Hematopoietic multipotent progenitor cell treated with erythropoietin and hydrocortisone succinate and interleukin-3 and kit ligand, for 4 days (in vitro differentiated cells): ENCODE measurements at places on chromosomes 4 and X.

GRCh38 chrX:44651358-44651757 lies 108.7 kb upstream of the FUNDC1 start:
- DNase-seq, result no peak

DNA sequence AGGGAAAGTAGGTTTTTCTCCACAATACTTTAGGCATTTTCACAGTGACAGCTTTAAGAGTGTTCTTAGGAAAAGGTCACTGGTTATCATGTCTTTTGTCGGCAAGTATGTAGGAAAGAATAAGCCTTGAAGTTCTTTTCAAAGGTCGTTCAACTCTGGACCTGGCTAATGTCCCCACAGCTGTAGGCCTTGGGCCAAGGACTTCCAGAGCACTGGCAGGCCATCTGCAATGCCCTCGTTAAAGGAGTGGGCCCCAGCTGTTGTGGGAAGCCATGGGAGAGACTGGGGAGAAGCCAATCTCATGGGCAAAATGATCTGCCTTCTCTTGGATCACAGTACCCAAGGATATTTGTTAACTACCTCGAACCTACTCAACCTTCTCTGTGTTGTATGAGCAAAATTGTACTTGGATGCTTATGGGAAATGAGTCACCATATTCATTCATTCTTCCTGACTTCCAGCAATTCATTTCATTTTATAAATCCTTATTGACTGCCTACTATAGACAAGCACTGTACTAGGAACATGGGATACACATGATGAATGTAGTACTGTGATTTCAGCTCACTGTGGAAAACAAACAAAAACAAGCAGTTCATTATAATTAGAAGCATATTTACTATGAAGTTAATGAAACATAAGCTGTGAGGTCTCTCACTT lies 141.1 kb upstream of the KIT start:
- no peak for DNase-seq

DNA sequence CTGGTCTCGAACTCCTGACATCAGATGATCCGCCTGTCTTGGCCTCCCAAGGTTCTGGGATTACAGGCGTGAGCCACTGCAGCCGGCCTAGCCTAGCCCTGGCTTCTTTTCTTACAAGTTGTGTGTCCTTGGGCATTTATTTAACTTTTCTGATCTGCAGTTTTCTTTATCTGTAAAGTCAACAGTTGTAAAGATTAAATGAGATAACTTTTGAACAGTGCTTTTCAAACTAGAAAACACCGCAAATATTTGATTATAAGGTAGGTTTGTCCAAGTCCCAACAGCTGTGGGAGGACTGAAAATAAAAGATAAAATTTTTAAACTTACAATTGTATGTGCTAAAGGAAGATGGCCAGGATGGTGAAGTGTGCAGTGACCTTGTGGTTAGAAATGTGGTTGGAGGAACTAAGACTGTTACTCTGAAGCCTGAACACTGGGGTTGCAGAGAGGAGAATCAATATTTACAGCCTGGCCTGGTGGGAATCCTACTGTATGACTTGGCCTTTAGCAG lies 44.8 kb downstream of the GSX2 start:
- DNase-seq, result peak; percentile 84

- DNase-seq, result no peak
Observed at GRCh38 chrX:13522811-13523210, 46.6 kb upstream of the EGFL6 start.

- DNase-seq, result no peak
Observed at GRCh38 chr4:113056318-113056717, 6.9 kb downstream of the ANK2 start.

DNA sequence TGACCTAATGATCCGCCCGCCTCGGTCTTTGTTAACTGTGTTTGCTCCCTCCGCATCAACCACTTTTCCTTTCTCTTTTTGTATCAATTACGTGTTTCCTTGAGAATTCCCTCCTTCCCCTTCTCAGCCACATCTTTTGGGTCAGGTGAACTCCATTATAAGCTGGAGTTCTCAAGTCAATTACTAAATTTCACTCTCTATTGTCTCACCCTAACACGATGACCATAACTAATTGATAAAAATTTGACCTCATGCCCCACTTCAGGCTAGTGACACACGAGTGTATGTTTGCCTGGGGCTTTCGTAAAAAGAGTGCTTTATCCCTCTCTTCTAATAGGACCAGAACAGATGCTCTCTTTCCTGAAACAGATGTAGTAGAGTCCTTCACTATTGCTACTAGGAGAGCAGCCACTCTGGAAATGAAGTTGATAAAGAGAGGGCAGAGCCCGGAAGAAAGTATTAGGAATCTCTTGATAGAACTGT lies 403.6 kb upstream of the ANXA10 start:
- no peak for DNase-seq
